PC-9 (cell line): ENCODE measurements at places on chromosomes 6 and 20.

- DNase-seq: no peak
Observed at GRCh38 chr6:165632194-165632593, 30.8 kb downstream of the PDE10A start.

- DNase-seq: no peak
Observed at GRCh38 chr6:163694072-163694471, 279.6 kb downstream of the QKI start.

DNA sequence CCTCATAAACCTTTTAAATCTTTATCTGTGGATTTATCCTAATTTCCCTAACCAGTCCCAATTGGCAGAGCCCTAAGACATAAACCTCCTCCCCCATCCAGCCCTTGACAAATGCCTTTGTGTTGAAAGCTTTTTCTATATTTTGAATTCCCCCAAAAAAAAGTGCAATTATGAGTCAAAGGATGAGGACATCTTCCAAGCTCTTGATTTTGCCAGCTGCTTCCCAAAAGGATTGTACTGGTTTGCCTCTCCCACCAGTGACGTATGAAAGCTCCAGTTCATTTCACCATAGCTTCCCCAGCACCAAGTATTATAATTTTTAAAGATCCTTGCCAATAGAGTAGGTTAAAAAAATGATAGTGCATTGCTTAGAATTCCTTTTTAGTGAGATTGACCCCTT lies 38.9 kb downstream of the SIRPA start:
- no peak for DNase-seq

DNA sequence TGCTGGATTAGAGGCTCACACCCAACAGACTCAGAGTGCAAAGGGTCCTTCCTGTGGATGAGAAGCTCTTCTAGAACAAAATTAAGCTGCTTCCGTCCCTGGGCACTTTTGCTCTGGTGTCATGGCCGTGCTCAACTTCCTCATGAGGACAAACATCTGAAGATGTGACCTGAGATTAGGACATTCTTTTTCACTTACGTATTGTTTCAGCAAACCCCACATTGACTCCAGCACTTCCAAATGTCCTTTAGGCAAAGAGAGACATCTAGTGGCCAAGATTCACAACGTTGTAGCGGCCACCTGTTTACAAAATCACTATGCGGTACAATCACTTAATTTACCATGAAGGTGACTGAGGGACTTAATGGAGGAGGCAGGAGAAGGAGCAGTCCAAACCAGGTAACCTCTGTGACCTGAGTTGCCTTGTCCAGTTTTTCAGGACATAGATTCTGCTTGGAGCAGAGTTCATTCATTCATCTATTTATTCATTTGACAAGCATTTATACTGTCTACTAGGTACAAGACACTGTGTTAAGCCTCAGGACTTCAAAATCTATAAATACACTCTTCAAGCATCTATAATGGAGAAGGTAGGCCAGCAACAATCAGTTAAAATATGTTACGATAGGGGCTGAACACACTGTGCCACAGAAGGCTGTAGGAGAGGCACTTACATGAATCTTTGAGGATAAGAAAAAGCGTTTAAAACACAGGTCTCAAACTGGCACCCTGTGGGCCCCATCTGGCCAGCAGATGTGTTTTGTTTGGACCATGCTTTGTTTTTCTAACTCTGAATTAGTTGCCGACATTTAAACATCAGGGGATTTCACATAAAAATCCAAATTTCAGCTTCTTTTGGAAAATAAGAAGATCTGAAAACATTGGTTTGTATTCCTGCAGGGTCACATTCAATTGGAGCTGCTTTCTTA lies 5.6 kb upstream of the ADGRF1 start:
- peak; percentile 99 for DNase-seq

GRCh38 chr6:51350308-51350904 lies 531.7 kb downstream of the TFAP2B start:
- no peak for DNase-seq

DNA sequence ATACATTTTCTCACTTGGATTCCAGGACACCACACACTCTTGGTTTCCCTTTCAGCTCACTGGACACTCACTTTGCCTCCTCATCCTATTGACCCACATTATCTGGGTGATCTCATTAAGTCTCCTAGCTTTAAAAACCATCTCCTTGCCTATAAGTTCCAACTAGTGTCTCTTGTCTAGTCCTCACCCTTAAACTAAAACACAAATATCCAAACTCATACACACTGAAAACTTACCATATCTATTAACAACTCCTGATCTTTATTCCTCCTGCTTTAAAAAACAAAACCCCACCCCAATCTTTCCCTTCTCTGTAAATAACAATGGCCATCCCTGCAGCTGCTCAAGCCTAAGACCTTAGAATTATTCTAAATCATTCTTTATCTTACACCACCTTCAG lies 3.5 kb upstream of the SMIM28 start:
- no peak for DNase-seq

DNA sequence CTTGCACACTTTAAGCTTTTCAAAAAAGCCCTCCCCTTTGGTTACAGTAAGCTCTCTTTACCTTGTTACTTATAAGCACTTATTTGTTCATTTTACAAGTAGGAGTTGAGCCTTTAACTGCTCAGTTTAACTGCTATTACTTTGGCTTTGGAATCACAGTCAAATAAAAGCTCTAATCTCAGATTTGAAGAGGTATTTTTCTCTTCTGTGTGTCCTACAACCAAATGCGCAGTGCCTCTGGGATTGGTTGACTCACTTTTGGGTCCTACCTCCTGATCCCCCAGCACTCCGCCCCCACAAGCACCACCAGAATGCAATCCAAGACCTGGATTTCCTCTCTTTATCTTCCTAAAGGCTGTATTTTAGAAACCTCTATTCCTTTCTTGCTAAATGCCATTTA lies 2.5 kb downstream of the NCOA7 start:
- no peak for DNase-seq

DNA sequence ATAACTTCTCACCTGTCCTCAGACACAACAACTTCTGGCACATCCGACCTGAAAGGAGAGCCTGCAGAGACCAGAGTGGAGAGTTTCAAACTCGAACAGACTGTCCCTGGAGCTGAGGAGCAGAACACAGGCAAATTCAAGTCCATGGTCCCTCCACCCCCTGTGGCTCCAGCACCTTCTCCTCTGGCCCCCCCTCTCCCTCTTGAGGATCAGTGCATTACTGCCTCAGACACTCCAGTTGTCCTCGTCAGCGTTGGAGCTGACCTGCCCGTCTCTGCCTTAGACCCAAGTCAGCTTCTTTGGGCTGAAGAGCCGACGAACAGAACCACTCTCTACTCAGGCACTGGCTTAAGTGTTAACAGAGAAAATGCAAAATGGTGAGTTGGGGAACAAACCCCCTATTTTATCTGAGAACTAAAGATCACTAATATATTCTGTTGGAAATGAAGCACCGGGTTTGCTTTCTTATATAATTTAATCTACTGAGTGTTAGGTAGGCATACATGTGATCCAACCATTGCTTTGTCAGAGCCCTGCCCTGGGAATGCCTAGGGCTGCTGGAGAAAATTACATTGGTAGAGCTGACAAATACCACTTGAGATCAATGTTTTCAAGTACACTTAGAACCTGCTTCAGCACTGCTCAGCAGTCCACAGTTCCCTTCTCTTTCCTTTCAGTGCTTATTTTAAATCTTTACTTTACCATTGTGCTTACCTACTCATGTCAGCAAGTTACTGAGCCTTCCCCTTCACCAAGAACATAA lies 77.5 kb upstream of the LTV1 start:
- DNase-seq: no peak

DNA sequence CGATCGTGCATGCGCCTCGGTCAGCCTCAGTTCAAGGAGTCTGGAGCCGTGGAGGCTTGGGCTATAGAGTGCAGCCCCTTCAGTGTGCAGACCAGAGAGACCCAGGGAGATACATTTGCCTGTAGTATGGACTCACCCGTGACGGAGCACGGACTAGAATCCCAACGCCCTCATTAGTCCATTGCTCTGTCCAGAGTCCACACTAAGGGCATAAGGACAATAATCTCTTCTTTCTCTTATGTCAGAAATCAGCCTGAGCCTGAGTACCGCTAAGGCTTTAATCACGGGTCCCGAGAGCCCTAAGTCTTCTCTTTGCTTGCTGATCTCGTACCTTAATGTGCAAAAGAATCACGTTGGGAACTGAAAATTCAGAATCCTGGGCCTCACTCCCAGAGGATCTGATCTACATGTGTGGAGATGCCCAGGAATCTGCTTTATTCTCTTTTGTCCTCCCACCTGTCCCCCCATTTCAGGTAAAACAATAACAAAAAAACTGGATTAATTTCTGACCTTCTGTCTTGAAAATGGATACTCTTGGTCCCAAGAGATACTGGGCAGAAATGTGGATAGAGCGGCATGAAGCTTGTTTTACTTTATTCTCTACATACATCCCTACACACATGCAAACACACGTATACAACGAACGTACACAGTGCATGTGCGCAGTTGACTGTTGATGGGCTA lies 671 bp downstream of the BPHL start:
- DNase-seq: no peak

- DNase-seq: no peak
Observed at GRCh38 chr6:35775031-35775430, 1.4 kb upstream of the CLPSL2 start.

DNA sequence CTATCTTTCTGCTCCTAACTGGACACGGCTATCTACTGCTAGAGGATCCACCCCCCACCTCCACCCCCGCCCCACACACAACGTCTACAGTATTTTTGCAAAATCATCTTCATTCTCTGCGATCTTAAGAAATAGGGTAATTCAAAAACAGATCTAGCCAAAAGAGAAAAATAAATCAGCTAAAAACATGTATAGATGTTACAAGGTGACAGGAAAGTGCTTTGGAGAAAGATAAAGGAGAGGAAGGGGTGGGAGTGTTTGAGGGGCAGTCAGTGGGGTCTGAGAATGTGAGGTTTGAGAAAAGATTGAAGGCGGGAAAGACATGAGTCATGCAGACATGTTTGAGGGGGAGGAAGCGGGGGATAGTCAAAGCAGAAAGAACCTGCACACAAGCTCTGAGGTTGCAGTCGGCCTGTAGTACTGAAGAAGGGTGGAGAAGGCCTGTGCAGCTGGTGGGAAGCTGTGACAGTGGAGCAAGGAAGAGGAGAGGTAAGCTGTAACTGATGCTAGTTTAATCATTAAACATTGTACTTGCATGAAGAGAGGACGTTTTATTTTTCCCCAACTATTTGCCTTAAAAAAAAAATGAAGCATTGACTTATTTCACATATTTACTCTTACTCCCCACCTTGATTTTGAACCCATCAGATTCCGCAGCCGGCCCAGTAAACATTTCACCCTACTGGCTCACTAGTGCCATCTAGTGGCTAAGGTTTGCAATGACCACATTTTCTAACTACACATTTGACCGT lies 332.6 kb downstream of the ADGRB3 start:
- peak; percentile 38 for DNase-seq

DNA sequence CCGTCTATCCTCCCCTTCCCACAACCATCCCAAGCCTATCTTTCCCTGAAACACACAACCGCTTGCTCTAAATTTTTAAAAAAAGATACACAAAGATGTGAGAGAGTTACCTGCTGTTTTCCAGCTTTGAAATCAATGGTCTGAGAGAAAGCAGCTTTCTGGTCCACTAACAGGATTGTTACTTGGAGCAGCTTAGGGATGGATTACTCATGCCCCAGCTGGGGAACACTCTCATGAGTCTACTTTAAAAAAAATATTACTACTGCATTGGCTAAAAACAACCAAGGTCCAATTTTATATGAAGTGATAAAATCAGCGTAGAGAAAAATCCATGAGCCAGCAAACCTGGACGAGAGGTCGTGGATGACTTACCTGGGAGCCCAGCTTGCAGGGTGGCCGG lies 29.6 kb upstream of the FOXC1 start:
- DNase-seq: no peak
